Thymus (tissue), 14 donors: ENCODE measurements at places on chromosomes 5 and 9. TPM values are rescaled to one million over a fixed set of nuclear protein-coding genes. Genes with fewer than 3 reads are reported as not detected.

POU4F3 gene
- 0.09 TPM for total RNA-seq

GRCh38 chr5:32880796-32881195 lies 169.7 kb downstream of the NPR3 start:
- no peaks in the 10 kb centered on the region for H3K27me3 ChIP-seq
- H3K4me3 ChIP-seq: no peak overlapping the region
- no peak overlapping the region for H3K27ac ChIP-seq
- DNase-seq: no peak
- H3K4me1 ChIP-seq: no peaks in the 10 kb centered on the region
- no peaks in the 10 kb centered on the region for H3K36me3 ChIP-seq

POLR3G gene
- total RNA-seq: 3.3 TPM

ENTREP1 gene
- total RNA-seq: 4.1 TPM

PHF24 gene
- total RNA-seq: 0.28 TPM

DNA sequence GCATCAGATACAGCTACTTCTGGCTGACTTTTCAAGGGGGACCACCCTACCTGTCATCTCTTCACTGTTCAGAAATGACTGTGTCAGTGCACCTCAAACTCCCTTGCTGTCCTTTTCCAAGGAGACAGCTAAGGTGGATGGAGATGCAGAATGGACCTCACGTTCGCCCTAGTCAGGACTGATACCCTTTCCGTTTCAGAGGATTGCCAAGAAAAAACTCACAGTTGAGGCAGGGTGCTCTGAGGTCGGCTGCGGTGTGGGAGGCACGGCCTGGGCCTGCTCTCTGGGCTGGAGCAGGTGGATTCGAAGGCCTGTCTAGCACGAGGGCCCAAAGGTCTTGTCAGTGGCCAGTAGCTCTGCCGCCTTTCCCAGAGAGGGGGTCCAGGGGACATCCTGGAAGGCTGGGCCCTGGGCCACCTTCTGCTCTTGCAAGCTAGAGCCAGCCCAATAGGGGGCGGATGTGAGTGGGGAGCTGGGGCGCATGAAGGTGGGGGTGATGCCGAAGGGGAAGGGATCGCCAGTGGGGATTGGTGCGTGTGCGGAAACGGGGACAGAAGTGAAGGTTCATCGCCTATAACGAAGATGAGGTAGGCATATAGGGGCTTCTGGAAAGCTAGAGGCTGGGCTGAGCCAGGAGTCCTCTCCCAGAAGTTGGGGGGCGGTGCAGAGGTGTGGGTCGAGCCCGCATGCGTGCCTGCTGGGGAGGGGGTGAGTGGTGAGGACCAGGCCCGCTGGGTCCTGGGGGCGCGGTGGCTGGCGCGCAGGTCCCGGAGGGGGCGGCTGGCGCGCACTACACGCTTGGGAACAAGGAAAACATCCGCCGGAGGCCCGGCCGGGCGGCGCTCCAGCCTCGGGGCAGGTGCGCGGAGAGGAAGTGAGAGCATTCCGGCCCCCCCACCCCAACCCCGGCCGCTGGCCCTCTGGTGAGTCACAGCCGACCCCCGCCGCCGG lies 2.5 kb upstream of the MSMP start:
- peak overlapping the region; percentile 56 for H3K4me3 ChIP-seq
- peaks cover 14% of the 10 kb centered on the region for H3K4me1 ChIP-seq
- H3K36me3 ChIP-seq: peaks cover 24% of the 10 kb centered on the region
- H3K27me3 ChIP-seq: no peaks in the 10 kb centered on the region

- H3K27ac ChIP-seq: no peak overlapping the region
- H3K27me3 ChIP-seq: no peaks in the 10 kb centered on the region
- H3K4me1 ChIP-seq: no peaks in the 10 kb centered on the region
- no peak overlapping the region for H3K4me3 ChIP-seq
- no peaks in the 10 kb centered on the region for H3K36me3 ChIP-seq
- no peak for DNase-seq
Measured at GRCh38 chr5:113259034-113259433, 175.8 kb downstream of the TSSK1B start.

GOLGA2 gene
- total RNA-seq: 18.3 TPM

DNA sequence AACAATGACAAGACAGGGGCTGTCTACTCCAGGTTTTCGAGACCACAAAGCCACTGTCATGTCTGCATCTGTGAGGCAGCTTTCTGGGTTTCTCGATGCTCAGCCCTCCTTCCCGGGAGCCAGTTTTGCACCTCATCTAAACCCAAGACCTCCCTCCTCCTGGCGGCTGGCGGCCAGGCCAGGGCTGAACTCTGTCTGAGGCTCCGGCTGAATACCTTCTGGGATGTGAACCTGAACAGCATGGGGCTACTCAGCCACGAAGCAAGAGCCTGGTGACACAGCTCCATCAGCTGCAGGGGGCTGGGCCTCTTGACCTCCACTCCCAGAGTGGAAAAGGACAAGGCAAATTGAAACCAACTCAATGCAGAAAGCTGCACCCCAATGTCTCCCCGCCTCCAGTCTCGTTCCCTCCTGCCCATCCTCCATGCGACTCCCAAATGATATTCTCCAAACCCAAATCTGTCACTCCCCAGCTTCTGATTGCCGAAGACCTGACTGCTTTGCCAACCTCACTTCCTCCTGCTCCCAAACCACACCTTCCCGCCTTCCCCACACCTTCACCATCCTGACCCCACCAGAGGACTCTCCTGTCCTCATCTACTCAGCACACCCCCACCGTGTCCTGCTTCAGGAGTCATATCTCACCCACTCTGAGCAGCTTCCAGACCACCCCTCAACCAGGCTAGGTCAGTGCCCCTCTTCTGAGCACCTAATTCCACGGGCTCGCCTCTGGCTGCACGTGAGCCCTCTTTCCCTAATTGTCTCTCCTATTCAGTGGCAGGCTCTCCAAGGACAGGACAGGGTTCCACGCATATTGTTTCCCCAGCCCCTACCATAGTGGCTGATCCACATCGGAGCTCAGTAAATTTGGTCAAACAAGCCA lies 4.5 kb downstream of the ANKS6 start:
- no peak overlapping the region for H3K27ac ChIP-seq
- no peaks in the 10 kb centered on the region for H3K27me3 ChIP-seq
- H3K4me3 ChIP-seq: no peak overlapping the region
- DNase-seq: no peak
- H3K4me1 ChIP-seq: peaks cover 12% of the 10 kb centered on the region
- H3K36me3 ChIP-seq: peaks cover 10% of the 10 kb centered on the region
